ENCODE measurements at places on chromosomes 5 and 9. TPM values are rescaled to one million over a fixed set of nuclear protein-coding genes. Genes with fewer than 3 reads are reported as not detected.

ZNF454 gene
- 1.6 TPM for total RNA-seq

SPOCK1 gene
- 11.5 TPM for total RNA-seq

PCDHB10 gene
- total RNA-seq, result 0.79 TPM

FOXB2 gene
- not detected for total RNA-seq

ARSI gene
- not detected for total RNA-seq

SHC3 gene
- 4.8 TPM for total RNA-seq

WDR70 gene
- total RNA-seq, result 28.1 TPM

ACTL7A gene
- not detected for total RNA-seq

ACSL6 gene
- total RNA-seq, result 0.41 TPM

EGR1 gene
- 68.4 TPM for total RNA-seq

GPR151 gene
- total RNA-seq, result not detected

TPRN gene
- 228 TPM for total RNA-seq

IFNA13 gene
- not detected for total RNA-seq

C9 gene
- not detected for total RNA-seq

TAS2R1 gene
- total RNA-seq, result not detected

SHOC1 gene
- total RNA-seq, result not detected

CEP78 gene
- total RNA-seq, result 2.8 TPM

PCDHGB2 gene
- total RNA-seq, result 2.1 TPM

CCDC183 gene
- 161 TPM for total RNA-seq

SLC6A18 gene
- not detected for total RNA-seq

ENHO gene
- total RNA-seq, result 1.4 TPM

PCDHB14 gene
- total RNA-seq, result 3.0 TPM

NRARP gene
- 343 TPM for total RNA-seq

DRD1 gene
- total RNA-seq, result not detected

TNC gene
- total RNA-seq, result 316 TPM

IGIP gene
- 22.4 TPM for total RNA-seq

TRPM6 gene
- total RNA-seq, result 21.5 TPM

COL23A1 gene
- 2.2 TPM for total RNA-seq

NR4A3 gene
- total RNA-seq, result 1.9 TPM

EQTN gene
- total RNA-seq, result 1.1 TPM

THBS4 gene
- total RNA-seq, result 116 TPM

WDR31 gene
- total RNA-seq, result 1.8 TPM

SPINK5 gene
- 7.1 TPM for total RNA-seq

C5orf58 gene
- not detected for total RNA-seq

HAVCR2 gene
- 2.0 TPM for total RNA-seq

FPGS gene
- total RNA-seq, result 144 TPM

SLC9A3 gene
- total RNA-seq, result 701 TPM

DAB2 gene
- total RNA-seq, result 61.1 TPM

PCDHB11 gene
- 0.20 TPM for total RNA-seq

PNPLA7 gene
- total RNA-seq, result 21.6 TPM

CDH9 gene
- total RNA-seq, result not detected

FAM151B gene
- 4.1 TPM for total RNA-seq

BAAT gene
- not detected for total RNA-seq

RALGDS gene
- total RNA-seq, result 65.4 TPM

CERT1 gene
- total RNA-seq, result 35.5 TPM

SLC46A2 gene
- total RNA-seq, result not detected

ELOVL7 gene
- 1.2 TPM for total RNA-seq

MGAT1 gene
- total RNA-seq, result 116 TPM

LAMC3 gene
- 0.82 TPM for total RNA-seq

C1QTNF2 gene
- total RNA-seq, result 0.79 TPM

MEIKIN gene
- not detected for total RNA-seq

ANKRD34B gene
- total RNA-seq, result not detected

Measured in transverse colon (tissue), 4 donors.